Activated CD8-positive, alpha-beta T cell treated with anti-CD3 and anti-CD28 coated beads, Interleukin-2, amount 10 ng/mL, durations not matched to agents 7 days and 5 days (primary cell): ENCODE measurements at places on chromosomes 1 and 21. TPM values are rescaled to one million over a fixed set of nuclear protein-coding genes. Genes with fewer than 3 reads are reported as not detected.

The PHTF1 gene
- 25.2 TPM for total RNA-seq

The FALEC gene
- not detected for total RNA-seq

- no peak overlapping the region for H3K4me3 ChIP-seq
- peaks cover 72% of the 10 kb centered on the region for H3K4me1 ChIP-seq
- H3K36me3 ChIP-seq = peaks cover 65% of the 10 kb centered on the region
Observed at GRCh38 chr1:109914587-109915240, 4.1 kb downstream of the CSF1 start.

- no peak overlapping the region for H3K27ac ChIP-seq
- H3K4me3 ChIP-seq = no peak overlapping the region
- no peaks in the 10 kb centered on the region for H3K36me3 ChIP-seq
- H3K4me1 ChIP-seq = no peaks in the 10 kb centered on the region
Observed at GRCh38 chr1:165945911-165946310, 118.5 kb downstream of the UCK2 start.

GRCh38 chr1:32272557-32273390, 19.1 kb upstream of the HDAC1 start:
- H3K27me3 ChIP-seq = no peaks in the 10 kb centered on the region
- peak overlapping the region; percentile 86 for H3K27ac ChIP-seq
- no peak for DNase-seq
- peak overlapping the region; percentile 59 for H3K4me3 ChIP-seq
- peaks cover 65% of the 10 kb centered on the region for H3K4me1 ChIP-seq
- peaks cover 68% of the 10 kb centered on the region for H3K36me3 ChIP-seq
